ENCODE measurements at places on chromosomes 4 and X.

DNA sequence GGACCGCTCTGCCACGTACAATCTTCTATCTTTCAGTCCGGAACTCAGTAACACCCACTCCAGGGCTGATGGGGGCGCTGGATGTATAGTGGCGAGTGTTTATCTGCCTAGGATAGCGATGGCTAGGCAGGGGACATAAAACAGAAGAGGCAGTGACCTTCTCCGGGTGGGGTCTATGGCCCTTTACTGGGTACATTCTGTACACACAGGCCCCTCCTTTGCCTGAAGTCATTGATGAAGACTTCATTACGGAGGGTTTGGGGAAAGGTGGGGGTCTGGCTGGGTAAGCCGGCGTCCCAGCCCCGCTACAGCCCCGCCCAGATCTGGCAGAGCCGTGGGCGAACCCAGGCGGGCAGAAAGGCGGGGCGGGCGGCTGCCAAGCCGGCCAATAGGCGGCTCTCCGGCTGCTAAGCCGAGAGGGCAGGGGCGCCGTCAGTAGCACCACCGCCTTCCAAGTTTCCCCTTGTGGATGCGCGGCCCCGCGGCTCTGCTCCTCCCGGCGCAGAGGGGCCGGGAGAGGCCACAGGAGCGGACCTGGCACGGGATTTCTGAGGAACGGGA, at the start of gene CHST7:
Gene CHST7 (plus strand): TSS at position 435 of the 561 bp plus-strand sequence. CDS start 167 bp downstream, outside the sequence.
- peaks cover 18% of the 10 kb centered on the region for H3K4me1 ChIP-seq
- DNase-seq: peak; percentile 74

GRCh38 chrX:150038315-150038714, 100.0 kb upstream of the EOLA2 start:
- H3K27me3 ChIP-seq: no peaks in the 10 kb centered on the region
- H3K4me1 ChIP-seq: no peaks in the 10 kb centered on the region
- H3K36me3 ChIP-seq: no peaks in the 10 kb centered on the region
- no peak overlapping the region for H3K4me3 ChIP-seq

DNA sequence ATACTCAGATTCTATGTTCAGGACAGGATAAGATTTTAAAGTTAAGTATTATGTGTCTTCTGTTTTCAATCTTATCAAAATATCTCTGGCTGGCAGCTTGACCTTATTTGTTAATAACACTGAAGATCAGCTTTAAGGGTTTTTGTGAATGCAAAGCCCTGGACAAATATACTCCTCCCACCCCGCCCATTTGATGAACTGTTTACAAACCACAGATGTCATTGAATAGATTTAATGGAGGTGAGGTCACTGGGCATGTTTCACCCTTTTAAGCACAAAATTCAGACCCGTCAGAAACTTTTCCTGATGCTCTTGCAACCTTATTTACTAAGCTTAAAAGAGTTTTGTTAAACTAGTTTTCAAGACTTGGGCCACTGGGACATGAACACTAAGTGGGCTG, 10.1 kb upstream of the CXCL8 start:
- no peak for DNase-seq
- H3K27me3 ChIP-seq: no peaks in the 10 kb centered on the region
- H3K27ac ChIP-seq: no peak overlapping the region
- peaks cover 16% of the 10 kb centered on the region for H3K4me1 ChIP-seq
- H3K36me3 ChIP-seq: no peaks in the 10 kb centered on the region

GRCh38 chr4:147924604-147925412, 192.9 kb downstream of the ARHGAP10 start:
- H3K36me3 ChIP-seq: peaks cover 10% of the 10 kb centered on the region
- no peak overlapping the region for H3K27ac ChIP-seq
- no peaks in the 10 kb centered on the region for H3K4me1 ChIP-seq
- no peak for DNase-seq

- H3K4me3 ChIP-seq: no peak overlapping the region
- no peak overlapping the region for H3K27ac ChIP-seq
- H3K27me3 ChIP-seq: no peaks in the 10 kb centered on the region
- no peak for DNase-seq
- peaks cover 14% of the 10 kb centered on the region for H3K4me1 ChIP-seq
These were observed 68.8 kb downstream of the DDX60L start for GRCh38 chr4:168411318-168412150.
